ENCODE measurements at places on chromosomes 7 and 10.
A peak's percentile ranks its signal among the peaks of the same experiment; 100 is the strongest.

- DNase-seq: no peak
These were observed 4.5 kb downstream of the CYP26C1 start for GRCh38 chr10:93064874-93065660.

- DNase-seq: no peak
These were observed 69.0 kb downstream of the CFAP46 start for GRCh38 chr10:132873395-132873794.

DNA sequence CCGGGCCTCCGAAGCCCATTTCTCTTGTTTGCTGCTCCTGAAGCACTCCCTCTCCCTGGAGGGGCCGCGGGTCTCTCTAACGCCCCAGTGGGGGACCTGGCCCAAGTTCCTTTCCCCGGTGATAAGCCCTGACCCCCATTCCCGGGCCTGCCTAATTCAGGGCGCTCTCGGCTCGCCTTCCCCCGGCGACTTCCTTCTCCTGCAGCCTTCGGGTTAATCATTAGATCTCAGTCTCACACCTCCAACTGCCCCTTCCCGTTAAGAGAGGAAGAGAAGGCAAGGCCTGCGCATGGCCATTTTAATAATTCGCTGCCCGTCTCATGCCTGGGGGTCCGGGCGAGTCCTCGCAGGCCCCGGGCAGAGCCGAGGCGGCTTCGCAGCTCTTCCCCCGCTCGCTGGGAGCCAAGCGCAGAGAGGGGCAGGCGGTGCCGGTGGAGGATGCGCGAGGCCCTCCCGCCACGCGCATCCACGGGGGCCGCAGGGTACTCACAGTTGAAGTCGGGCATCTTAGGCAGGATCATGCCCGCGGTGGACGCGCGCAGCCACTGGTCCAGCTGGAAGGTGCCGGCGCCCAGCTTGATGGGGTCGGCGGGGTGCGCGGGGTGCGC lies 1.2 kb downstream of the MNX1 start:
- no peak for DNase-seq

- DNase-seq: no peak
These were observed 953.2 kb downstream of the SORCS3 start for GRCh38 chr10:105594296-105594695.

DNA sequence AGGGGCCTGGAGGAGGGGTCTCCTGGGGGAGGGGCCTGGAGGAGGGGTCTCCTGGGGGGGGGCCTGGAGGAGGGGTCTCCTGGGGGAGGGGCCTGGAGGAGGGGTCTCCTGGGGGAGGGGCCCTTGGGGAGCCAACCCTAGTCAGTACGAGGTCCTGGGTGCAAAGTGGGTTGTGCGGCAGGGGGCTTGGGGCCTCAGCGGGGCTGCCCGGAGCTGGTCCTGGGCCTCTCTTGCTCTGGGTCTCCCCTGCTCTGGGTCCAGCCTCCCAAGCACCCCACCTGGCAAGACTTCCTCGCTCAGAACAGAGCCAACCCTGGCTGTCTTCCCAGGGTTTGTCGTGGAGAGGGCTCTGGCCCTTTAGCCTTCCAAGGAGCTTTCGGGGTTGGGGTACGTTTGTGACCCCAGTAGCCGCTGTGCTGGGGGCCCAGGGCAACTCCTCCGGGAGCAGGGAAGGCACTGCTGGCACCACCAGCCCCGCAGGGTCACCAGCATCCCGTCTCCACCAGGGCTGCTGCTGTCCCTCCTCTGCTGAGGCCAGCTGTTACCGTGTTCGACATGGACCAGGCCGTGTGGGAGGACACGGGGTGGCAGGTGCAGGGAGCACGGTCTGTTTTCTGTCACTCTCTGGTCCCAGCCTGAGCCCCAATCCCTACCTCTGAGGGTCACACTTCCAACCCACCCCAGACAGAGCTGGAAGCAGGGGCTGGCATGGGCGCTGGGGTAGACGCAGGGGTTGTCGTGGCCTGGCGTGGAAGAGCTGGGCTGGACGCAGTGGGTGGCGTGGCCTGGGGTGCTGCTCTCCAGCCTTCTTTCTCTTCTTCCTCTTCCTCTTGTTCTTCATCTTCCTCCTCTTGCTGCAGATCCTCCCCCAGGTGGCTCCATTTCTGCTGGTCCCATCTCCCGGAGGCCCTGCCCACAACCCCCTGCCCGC lies 22.8 kb downstream of the PWWP2B start:
- no peak for DNase-seq

GRCh38 chr7:37187179-37187578 lies 261.5 kb downstream of the ELMO1 start:
- DNase-seq: no peak

- DNase-seq: no peak
These were observed 535.9 kb downstream of the TFEC start for GRCh38 chr7:115494529-115495147.

DNA sequence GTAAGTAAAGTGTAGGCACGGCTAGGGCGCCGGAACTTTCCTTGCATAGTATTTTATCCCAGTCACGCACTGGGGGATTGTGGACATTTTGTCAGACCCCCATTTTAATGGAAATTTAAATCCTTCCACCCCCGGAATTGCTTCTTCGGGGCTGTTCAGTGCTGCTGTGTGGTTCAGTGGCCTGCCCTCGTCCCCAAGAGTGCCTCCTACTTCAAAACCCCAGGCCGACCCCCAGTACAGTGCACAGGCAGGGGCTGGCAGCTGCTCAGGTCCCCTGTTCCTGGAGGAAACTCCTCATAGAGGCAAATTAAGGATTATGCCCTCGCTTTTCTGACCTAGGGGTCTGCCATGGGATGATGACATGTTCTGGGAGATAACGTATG lies 94.5 kb downstream of the PTPRE start:
- DNase-seq: no peak

- no peak for DNase-seq
These were observed 25.0 kb downstream of the RGS10 start for GRCh38 chr10:119517235-119518141.

DNA sequence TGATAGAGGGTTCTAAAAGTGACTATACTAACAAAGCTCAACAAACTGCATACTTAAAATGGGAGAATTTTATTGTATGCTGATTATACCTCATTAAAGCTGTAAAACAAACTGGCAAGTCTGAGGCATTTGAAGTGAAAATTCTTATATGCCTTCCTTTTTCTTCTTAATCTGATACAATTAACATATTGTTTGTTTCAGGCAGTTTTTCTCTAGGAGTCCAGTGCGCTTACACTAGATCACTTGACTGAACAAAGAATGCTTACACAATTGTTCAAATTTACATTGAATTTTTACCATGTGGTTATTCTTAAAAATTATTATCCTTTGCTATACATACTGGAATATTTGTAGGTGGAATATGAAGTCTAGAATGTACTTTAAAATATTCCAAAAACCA lies 89.0 kb downstream of the GLCCI1 start:
- DNase-seq: no peak

GRCh38 chr7:130703851-130704250 lies 17.5 kb upstream of the TSGA13 start:
- no peak for DNase-seq

DNA sequence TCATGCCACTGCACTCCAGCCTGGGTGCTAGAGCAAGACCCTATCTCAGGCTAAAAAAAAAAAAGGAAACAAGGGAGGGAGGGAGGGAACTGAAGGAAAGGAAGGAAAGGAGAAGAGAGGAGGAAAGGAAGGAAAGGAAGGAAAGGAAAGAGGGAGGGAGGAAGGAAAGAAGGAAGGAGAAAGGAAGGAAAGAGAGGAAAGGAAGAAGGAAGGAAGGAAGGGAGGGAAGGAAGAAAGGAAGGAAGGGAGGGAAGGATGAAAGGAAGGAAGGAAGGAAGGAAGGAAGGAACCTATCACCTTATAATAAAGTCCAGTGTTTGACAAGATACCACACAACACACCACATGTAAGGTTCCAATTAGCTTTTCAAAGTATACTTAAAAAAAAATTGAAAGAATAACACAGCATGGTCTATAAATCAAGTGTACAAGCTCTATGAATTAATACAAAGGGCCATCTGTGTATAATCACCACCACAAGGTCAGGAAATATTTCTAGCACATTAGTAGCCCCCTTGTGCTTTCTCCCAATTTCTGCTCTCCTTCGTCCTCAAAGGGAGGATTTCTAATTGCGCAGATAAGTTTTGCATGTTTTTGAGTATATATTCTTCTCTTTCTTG lies 26.4 kb downstream of the RNF216 start:
- DNase-seq: no peak

GRCh38 chr7:30469303-30469702 lies 9.3 kb downstream of the NOD1 start:
- no peak for DNase-seq

GRCh38 chr7:123864012-123864411 lies 19.0 kb downstream of the HYAL4 start:
- DNase-seq: no peak

DNA sequence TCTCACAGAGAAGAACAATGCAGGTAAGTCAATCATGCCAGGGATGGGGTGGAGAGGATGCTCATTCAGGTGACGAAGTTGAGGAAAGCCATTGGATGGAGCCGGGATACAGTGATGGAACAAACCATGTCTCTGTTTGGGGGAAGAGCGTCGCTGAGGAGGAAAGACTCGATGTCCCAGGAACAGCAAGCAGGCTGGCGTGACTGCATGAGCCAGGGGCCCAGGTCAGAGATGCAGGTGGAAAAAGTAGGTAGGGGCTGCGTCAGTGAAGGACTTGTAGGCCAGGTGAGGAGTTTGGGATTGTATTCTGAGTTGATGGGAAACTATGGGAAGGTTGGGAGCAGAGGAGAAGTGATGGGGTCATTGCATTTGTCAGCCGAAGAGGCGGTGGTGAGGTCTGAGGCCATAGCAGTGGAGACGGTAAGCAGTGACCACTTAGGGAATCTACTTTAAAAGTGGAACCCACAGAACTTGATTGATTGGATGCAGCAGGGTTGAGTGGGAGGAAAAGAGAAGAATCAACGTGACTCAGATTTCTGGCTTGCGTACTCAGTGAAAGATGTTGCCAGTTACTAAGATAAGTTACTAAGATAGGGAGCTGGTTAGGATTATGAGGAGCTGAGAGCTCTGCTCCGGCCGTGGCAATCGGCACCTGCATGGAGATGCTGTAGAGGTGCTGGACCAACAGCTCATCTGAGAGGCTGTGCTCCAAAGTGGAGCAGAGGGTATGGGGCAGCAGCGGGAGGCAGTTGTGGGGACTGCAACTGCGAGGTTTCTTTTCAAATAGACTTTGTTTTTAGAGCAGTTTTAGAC lies 12.5 kb upstream of the IL2RA start:
- DNase-seq: no peak

- DNase-seq: no peak
These were observed 8.8 kb upstream of the AFAP1L2 start for GRCh38 chr10:114412907-114413797.

DNA sequence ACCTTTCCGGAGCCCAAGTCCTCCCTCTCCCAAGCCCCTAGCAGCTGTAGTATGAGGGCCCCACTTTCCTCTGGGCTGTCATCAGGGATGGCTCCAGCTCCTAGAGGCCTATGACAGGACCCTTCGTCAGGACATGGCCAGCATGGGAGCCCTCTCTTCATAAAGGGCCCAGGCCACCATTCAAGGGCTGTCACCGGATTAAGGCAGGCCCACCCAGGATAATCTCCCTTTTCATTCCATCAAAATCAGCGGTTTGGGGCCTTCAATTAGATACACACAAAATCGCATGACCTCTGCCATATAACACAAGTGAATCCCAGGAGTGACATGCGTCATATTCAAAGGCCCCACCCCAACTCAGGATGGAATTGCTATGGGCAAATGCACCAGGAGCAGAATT lies 12.2 kb upstream of the GDF10 start:
- no peak for DNase-seq

DNA sequence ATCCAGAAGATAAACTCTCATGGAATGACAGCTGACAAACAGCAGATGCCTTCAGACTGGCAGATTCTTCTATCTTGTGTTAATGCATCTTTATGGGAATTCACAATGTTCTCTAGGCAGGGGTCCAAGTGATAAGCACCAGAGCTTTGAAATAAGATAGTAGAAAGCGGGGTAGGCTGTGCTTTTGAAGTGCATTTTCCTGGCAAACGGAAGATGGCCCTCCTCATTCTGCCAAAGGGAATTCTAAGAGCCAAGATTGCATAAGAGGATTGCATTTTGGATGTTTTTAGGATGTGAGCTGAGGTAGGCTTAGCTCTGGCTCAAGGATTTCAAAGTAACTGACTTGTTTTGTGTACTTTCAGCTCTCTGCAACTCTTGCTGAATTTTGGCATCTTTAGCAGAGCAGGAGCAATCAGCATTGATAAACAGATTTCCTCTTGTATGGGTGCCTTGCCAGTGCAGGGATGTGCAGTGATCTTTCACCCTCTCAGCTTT lies 298.5 kb upstream of the KLF6 start:
- no peak for DNase-seq

GRCh38 chr7:120869700-120870099 lies 11.8 kb upstream of the TSPAN12 start:
- DNase-seq: no peak

- DNase-seq: no peak
These were observed 22.8 kb downstream of the CDK14 start for GRCh38 chr7:90618876-90619275.

GRCh38 chr7:95411036-95411435 lies 14.9 kb upstream of the PON3 start:
- no peak for DNase-seq

- DNase-seq: no peak
These were observed 11.6 kb downstream of the GCK start for GRCh38 chr7:44177570-44178131.

- DNase-seq: no peak
These were observed 43.3 kb downstream of the DOCK1 start for GRCh38 chr10:126948355-126949160.

GRCh38 chr7:107446988-107447387 lies 22.9 kb upstream of the GPR22 start:
- no peak for DNase-seq

DNA sequence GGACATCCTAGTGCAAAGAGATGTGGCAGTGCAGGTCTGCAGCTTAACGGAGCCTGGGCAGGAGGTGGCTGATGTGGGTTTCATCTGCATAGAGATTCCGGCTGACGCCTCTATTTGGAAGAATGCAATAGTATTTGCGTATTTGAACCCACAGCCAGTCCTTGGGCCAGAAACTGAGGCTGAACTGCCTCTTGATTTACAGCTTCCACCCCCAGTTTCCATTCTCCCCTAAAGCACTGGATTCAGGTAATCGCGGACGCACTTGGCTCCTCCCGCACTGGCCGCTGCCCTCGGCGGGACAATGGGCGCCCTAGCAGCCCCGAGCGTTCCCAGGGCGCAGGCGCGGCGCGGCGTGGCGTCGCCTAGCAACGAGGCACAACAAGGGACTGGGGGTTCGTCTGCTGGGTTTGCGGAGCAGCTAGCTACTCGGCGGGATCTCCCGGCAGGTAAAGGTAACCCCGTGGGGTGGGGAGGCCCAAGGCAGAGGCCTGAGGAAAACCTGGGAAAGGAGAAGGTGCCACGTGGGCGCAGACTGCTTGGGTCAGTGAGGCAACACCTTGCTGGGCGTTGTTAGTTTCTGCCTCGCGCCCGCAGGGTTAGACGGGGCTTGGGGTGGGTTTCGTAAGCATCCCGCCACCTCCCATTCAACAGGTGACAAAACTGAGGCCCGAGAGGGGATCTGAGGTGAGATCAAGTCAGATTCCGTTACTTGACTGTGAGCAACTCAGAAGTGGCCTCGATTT lies at the start of gene ARMC3:
TSS of gene ARMC3 (plus strand) at position 393 of the 743 bp plus-strand sequence. CDS start 3,944 bp downstream, outside the sequence.
- peak; percentile 55 for DNase-seq

DNA sequence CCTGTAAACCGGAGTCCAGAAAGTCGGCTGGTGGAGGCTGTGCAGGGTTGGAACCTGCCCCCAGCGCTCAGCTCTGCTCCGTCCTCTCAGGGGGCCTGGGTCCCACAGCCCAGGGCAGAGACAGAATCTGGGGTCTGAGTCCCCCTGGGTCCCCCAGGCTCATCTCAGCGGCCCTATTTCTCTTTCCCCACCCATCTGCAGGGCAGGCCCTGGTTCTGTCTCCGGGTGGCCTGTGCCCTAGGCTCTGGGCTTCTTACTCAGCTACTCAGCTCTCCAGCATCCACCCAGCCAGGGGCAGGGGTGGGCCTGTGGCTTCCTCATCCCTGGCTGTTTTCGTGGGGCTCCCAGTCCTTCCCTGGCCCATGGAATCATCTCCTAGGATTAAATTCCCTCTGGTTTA lies 183.4 kb downstream of the ADARB2 start:
- DNase-seq: no peak
